ENCODE measurements at places on chromosomes 6 and 20. TPM values are rescaled to one million over a fixed set of nuclear protein-coding genes. Genes with fewer than 3 reads are reported as not detected.

Gene COL20A1
- total RNA-seq, result not detected

Gene MICB
- 2.9 TPM for total RNA-seq

Gene CLIC5
- total RNA-seq, result 8.0 TPM

Gene ZNF311
- 3.2 TPM for total RNA-seq

Gene C6orf141
- 1.6 TPM for total RNA-seq

Gene ASIP
- total RNA-seq, result 0.70 TPM

GRCh38 chr6:161360520-161360919 lies 86.7 kb upstream of the AGPAT4 start:
- DNase-seq, result no peak

DNA sequence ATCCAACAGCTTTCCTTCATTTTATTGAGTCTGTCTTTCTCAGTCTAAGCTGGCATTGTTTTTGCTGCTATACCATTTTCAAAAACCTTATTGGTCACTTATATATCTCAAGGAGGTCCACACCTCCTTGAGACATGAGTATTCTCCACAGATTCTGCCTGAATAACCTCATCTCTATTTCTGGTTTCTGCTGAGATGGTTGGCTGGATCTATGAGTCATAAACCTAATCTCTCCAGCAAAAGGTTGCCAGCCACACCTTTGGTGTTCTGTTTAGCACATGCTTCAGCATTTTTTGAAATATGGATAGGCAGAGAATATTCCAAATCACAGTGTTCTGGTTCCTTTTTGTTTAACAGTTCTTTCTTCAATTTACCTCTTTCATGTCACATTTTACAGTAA lies 40.8 kb upstream of the TMEM244 start:
- no peak for DNase-seq

GRCh38 chr6:74256781-74257180 lies 560.8 kb downstream of the CD109 start:
- DNase-seq, result no peak

- no peak for DNase-seq
These were observed 63.2 kb downstream of the MAP3K5 start for GRCh38 chr6:136728976-136729515.

- DNase-seq, result no peak
These were observed 13.9 kb downstream of the TOMM6 start for GRCh38 chr6:41801380-41801779.

DNA sequence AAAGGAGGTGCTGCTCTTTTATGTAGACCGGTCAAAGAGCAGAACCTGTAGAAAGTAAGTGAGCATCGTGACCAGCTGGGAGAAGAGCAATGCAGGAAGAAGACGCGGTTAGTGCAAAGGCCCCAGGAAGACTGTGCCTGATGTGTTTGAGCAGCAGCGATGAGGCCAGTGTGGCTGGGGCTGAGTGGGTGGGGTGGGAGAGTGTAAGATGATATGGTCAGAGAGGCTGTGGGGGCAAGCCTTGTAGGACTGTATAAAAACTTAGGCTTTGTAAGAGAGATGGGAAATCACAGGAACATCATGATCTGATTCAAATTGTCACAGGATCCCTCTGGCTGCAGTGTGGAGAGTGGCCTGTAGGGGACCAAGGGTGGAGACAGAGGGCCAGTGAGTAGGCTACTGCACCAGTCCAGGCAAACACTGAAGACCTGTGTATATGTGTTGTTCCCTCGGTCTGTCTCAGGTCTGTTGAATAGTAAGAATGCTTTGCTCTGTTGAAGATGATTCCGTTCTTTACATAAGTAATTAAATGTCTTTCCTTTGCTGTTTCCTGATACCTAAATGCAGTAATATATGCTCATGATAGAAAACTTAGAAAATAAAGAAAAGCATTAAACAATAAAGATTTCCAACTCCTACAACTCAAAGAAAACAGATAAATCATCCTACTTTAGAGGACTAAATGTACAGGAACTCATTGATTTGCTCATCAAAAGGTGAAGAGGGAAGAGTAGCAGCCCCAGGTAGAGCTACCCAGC lies 23.6 kb upstream of the WFDC2 start:
- no peak for DNase-seq

GRCh38 chr20:54692168-54692887 lies 216.9 kb downstream of the DOK5 start:
- DNase-seq, result no peak

GRCh38 chr6:252775-253535 lies 39.3 kb upstream of the DUSP22 start:
- DNase-seq, result no peak

- DNase-seq, result no peak
These were observed 74.6 kb downstream of the DTD1 start for GRCh38 chr20:18662279-18663040.

GRCh38 chr6:168905451-168906090 lies 348.1 kb downstream of the THBS2 start:
- no peak for DNase-seq

DNA sequence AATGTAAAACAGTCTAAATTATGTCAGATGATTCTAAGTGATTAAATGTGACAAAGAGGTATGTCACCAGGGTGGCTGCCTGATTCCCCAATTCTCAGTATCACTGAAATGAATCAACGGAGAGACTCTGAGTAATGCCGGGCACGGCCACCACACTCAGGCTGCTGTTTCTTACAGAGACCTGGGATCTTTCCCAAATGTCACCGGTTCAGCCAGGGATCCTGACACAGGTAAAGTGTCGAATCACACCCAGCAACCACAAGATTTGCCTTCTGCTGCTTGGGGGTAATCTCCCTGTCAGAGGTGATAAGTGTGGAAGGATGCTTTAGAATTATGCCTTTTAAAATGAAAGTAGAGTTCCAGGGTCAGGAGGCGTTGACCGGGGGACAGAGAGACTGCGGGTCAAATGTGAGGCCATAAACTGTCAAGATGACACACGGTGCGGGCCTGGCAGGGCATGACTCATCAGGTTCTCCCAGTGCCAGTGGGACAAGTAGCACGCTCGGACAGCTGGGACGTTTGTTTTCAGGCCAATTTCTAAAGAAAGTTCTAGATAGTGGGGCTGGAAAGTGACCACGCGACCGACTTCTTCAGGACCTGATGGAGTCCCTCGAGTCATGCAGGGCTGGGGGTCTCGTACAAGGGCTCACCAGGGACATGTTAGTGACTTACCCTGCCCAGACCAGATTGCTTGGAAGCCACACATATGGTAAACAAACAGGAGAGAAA lies 48.9 kb downstream of the PRDM1 start:
- no peak for DNase-seq

DNA sequence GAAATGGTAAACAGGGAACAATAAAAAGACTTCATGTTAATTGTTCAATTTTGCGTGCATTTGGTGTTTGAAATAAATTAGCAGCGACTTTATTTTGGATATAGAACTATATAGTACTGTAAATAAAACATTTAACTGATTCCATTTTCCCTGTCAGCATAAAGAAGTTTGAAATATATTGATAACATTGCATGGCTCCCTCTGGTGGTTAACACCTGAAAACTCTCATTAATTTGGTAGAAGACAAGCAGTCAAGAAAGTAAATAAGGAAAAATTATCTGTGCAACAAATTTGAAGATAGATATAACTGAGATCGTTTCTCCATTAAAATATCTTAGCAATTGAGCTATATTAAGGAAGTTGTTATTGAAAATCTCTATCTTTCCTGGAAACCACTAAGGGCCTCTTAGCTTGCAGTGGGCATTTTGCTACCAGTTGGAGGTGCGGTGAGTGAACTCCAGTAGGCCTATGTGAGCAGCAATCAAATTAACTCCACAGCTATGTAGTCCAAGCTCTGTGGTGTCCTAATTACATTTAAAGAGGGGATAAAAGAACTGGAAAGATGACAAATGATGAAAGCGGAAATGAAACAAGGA lies 435.7 kb upstream of the FKBP1C start:
- no peak for DNase-seq
